ENCODE measurements at places on chromosomes 4 and X. TPM values are rescaled to one million over a fixed set of nuclear protein-coding genes. Genes with fewer than 3 reads are reported as not detected.

DNA sequence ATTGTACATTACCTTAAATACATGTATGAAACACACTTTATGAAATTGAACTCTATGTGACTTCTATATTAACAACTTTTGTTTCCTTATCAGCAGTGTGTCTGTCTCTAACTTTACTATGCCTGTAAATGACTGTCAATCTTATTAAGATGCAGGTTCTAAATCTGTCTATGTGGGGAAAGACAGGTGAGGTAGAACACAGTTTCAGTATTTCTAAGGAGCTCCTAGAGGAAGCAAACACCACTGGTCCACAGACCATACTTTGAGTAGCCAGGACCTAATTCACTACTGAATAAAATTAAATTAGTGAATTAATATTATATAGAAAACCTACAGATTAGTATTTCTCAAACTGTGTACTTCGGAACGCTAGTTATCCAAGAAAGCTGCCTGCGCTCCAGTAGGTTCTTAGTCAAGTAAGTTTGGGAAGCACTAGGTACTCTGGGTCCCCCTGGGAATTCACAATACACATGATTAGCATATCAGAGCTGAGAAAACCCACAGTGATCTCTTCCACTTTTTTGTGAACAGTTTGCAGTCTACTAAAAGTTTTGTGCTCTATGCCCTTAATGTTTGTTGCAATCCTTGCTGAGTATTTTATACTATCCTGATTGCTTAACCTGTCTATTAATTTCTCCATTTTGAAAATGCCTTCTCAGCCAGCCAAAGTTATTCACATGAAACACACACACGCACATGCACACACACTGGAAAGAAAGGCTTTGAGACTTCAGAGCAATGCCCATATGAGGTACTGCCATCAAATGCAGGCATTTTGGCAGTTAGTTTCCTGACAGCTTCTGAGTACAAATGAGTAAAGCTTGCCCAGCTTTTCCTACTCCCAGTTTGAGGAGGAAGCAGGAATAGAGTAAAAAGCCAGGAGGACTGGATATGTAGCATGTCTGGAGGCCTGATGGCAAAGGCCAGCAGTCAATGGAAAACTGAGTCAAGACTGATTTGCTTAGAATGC is 133.6 kb upstream of the CPEB2 start:
- DNase-seq: no peak

- DNase-seq: no peak
Measured at GRCh38 chr4:34643476-34643875, 1600.8 kb downstream of the ARAP2 start.

DNA sequence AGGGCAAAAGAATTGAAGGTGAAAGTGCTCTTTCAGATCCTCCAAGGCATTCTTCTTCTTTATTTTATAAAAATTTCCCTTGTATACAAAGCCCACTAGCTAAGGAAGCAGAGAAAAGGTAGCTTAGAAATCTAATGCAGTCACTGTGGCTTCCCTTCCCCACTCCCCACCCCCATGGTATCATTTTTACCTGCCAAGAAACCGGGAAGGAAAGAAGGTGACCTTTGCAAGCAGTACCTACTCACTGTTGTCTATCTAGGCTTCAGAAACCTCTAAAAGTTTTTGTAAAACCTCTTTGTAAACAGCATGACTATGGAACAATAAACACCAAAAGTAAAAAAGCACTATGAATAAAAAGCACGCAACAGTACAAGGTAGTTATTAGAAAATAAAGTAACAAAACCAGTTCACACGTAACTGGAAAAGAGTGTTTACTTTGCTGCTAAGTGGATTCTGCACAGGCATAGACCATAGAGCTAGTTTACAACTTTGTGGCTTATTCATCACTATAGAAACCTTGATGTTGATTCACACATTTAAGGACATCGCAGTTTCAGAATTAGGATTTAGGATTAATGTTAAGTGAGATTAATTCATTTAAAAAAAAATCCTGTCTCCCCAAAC is 109.6 kb upstream of the FTHL17 start:
- no peak for DNase-seq

DNA sequence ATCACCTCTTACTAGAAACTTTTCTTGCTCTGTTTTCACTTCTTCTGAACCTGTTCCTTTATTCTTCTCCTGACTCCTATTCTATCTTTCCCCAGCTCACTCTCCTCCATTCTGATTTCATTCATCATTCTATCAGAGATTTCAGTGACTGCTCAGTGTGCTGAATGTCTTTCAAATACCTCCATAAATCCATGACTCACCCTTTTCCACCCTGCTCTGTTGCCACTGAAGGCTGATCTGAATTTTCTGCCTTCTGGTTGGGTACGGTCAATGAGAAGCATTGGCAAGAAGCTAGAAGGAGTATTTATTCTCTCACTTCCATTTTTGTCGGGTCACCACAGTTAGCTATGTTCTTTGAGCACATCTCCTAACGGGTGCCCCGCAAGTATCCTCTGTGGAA is 265.9 kb downstream of the CBLL2 start:
- DNase-seq: no peak

DNA sequence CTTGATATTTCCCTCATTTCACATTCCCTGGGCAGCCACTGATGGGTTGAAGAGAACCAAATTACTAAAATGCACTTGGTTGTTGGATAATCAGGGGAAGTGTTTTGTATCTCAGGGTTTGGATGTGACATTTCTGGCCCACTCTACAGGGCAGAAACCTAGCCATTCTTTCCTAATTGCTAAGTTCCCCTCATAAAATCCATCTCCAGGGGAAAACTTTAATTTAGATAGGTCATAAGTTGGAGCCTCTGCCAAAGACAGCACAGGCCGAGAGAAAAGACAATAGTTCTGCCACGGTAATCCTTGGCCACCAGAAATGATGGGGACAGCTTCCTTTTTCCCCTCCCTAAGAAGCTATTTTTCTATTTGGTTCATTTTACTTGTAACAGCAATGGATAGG is 192.7 kb upstream of the C1QTNF7 start:
- no peak for DNase-seq

DNA sequence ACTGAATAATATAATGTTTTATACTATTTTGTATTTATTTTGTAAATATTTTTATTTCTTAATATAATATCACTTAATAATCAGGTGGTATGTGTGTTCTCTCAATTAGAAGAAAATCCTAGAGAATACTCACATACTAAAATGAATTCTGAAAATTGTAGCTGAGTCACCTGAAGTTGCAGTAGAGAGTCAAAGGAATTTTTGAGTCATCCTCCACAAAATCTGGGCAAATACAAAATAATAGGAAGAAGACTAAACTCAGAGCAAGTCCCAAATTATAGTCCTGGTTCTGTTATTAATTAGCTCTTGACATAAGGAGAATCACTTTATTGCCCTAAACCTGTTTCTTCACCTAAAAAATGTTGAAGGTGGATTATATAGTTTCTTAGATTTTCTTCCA is 57.8 kb downstream of the SPATA4 start:
- no peak for DNase-seq

DNA sequence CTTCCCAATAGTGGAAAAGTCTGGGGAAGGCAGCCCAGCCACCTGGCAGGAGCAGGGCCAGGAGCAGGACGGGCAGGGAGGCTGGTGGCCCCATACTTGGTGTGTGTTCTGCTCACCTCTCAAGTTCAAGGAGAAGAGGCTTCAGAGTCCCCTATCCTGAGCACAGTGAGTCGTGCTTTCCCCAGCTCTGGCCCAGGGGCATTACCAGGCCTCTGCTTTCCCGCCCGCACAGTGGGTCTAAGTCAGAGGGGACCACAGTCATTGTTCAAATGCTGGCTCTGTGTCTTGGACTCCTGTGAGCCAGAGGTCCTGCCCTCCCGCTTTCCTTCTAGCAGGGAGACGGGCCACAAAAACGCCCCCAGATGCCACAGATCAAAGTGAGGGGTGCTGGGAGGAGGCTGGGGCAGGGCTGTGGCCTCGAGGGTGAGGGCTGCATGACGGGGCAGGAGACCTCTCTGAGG is 27.6 kb downstream of the HTRA3 start:
- no peak for DNase-seq

DNA sequence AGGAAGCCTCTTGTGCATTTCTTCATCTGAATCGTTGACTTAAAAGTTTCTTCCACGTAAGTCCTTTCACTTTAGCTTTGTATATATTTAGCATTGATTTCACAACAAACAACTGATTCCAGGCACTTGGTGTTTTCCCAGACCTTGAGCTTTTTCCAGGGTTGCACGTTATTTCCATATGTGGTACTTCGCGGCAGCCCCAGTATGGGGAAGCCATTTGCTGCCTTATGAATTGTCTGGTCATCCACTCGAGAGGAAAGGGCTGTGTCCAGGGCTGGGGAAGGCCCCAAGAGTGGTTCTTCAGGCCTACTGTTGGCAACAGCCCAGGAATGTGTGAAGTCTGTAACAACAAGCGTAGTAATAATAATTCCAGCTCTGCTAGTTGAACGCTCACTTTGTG is 2.8 kb upstream of the TLR8 start:
- no peak for DNase-seq

- no peak for DNase-seq
Measured at GRCh38 chr4:6345096-6345830, 75.6 kb downstream of the WFS1 start.

GRCh38 chr4:127698789-127699200 is 31.4 kb upstream of the SLC25A31 start:
- DNase-seq: no peak

DNA sequence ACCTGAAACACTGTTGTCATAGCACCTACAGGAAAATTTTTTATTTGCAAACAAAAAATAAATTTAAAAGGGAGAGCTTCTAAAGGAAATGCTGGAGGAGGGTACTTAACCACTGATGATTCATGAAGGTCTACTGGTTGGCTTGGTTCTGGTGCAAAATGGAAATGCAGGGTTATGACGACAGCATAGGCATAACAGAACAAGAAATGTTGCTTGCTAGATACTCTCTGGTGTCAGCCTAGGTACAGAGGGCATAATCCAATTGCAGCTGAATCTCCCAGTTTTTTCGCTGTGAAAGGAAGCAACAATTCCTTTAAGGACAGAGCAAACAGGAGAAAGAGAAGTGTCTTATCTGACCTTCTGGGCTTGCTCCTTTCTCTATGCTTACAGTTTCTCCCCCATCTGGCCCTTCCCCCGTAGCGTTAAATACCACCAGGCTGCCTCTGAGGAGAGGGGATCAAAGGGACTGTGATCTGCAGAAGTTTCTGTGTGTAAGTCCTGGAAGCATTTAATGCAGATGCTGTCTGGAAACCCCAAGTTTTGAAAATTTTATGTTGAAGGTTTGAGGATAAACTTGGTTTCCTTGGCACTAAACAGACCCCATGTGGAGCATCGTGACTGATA is 23.7 kb upstream of the CASK start:
- DNase-seq: no peak

- peak; percentile 3 for DNase-seq
Measured at GRCh38 chr4:8580321-8581093, at the start of gene GPR78. Gene GPR78 (plus strand): TSS chr4:8580392. CDS start chr4:8580983, 591 bp downstream.

DNA sequence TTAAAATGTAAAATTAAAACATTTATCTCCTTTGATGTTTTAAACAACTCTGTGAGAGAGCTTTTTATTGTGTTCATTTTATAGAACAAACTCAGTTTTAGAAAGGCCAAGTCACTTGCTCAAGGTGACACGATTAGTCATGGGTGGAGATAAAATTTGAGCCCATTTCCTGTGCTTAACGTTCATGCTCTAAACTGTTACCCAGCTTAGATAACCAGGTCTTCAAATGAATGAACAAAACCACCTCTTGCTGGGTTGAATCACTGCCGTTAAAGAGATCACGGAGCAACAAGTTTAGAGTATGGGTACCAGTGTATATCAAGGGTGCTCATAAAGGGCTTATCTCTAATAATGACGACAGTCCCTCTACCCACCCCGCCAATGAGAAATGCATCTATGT is 10.2 kb upstream of the CASK start:
- no peak for DNase-seq

GRCh38 chr4:148030193-148030873 is 298.4 kb downstream of the ARHGAP10 start:
- no peak for DNase-seq

GRCh38 chr4:24382381-24382780 is 202.0 kb downstream of the DHX15 start:
- no peak for DNase-seq

- peak; percentile 18 for DNase-seq
Measured at GRCh38 chr4:100162027-100162685, 28.1 kb downstream of the DDIT4L start.

DNA sequence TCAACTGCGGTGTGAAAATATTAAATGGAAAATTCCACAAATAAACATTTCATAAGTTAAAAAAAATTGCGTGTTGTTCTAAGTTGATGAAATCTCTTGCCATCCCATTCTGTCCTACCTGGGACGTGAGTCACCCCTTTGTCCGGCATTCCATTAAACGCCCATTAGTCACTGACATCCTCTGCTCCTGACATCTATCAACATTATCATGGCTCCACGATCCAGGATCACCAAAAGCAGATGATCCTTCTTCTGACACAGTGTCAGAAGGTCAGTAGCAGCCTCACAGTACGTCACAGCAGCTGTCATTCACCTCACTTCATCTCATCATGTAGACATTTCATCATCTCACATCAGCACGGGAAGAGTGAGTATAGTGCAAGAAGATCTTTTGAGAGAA is 125.7 kb downstream of the ZNF827 start:
- no peak for DNase-seq

- DNase-seq: no peak
Measured at GRCh38 chr4:79823148-79823763, 249.8 kb downstream of the ANTXR2 start.

- no peak for DNase-seq
Measured at GRCh38 chrX:27583976-27584375, 6.2 kb upstream of the DCAF8L2 start.

- DNase-seq: no peak
Measured at GRCh38 chrX:46683048-46683447, 75.9 kb downstream of the SLC9A7 start.

- no peak for DNase-seq
Measured at GRCh38 chr4:1337376-1337831, 9.6 kb upstream of the UVSSA start.

DNA sequence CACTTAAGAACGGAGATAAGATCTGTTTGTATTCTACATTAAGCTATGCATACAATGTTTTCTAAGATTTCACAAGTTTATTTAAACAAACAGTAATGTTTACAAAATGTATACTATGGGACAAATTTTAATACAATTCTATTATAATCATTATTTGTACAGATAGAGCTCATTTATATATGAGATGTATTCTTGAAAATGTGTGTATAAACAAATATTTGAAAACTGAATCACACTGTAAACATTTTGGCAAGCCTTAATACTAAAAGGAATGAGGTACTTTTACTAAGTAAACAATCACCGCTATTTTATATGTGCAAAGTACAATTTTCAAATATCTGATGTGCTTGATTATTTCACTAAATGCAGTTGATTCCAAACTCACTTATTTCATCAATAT is 119.2 kb upstream of the MAB21L2 start:
- no peak for DNase-seq

PPP1R2C gene
- total RNA-seq: not detected

XAGE1A gene
- not detected for total RNA-seq

TRIM2 gene
- 21.2 TPM for total RNA-seq

DCLK2 gene
- total RNA-seq: 10.0 TPM

SPACA5 gene
- total RNA-seq: not detected

GNRHR gene
- not detected for total RNA-seq

CFAP99 gene
- not detected for total RNA-seq

SATL1 gene
- 0.06 TPM for total RNA-seq

PRAF2 gene
- total RNA-seq: 14.1 TPM

USP11 gene
- 23.6 TPM for total RNA-seq

SFRP2 gene
- total RNA-seq: not detected

NDST3 gene
- total RNA-seq: not detected

UFSP2 gene
- 31.0 TPM for total RNA-seq

Data from glomerular endothelial cell (primary cell).